Activated CD4-positive, alpha-beta T cell treated with anti-CD3 and anti-CD28 coated beads, Interleukin-2, amount 50 U/mL, for 24 hours (primary cell): ENCODE measurements at places on chromosomes 1 and 21.

GRCh38 chr1:36084497-36085115 lies 712 bp downstream of the TEKT2 start:
- no peak for DNase-seq

DNA sequence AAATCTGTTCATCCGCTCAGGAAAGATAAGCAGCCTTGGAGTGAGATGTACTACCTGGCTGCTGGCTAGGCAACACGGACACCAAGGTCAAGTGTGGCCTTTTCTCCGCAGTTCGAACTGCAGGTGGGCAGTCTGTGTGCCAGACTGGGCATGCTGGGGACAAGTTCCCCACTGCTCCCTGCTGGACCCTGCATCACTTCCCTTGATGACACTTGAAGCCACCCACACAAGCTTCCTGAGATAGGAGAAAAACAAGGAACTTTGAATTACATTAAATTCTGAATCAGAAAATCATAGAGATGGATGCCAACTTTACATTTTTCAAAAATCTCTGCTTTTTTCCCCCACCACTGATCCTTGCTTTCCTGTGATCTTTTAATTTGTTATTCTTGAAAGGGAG lies 38.3 kb downstream of the BEND5 start:
- no peak for DNase-seq

DNA sequence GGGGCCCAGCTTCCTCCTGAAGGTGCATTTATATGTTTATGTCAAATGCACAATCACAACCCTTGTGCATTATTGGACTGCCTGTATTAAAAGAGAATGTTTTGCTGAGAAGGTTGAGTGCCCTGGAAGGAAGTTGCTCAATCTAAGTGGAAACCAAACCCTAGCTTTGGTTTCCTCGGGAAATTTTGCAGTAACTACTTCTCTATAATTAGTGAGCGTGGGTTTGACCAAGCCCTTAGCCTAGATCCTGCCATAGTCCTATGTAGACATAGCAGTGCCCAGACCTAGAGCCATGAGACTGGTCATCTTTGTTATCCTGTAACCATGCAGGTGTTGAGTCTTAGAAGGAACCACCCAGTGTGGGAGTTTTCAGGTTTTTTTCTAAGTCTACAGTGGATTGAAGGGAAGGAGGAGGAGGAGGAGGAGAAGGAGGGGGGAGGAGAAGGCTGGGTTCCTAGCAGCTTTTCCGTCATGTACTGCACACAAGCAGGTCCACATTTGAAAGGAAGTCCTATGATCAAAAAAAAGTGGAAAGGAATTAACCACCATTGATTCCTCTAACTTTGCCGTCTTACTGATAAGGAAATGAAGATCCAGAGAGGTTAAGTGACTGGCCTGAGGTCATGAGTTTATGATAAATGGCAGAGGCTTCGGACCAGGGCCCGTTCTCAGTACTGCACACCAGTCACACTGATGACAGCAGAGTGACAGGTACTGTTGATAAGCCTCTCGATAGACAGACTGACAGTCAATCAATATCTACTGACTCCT lies 72.2 kb upstream of the LYST start:
- no peak for DNase-seq

- no peak for DNase-seq
These were observed 8.1 kb downstream of the TDRD5 start for GRCh38 chr1:179599623-179600249.

DNA sequence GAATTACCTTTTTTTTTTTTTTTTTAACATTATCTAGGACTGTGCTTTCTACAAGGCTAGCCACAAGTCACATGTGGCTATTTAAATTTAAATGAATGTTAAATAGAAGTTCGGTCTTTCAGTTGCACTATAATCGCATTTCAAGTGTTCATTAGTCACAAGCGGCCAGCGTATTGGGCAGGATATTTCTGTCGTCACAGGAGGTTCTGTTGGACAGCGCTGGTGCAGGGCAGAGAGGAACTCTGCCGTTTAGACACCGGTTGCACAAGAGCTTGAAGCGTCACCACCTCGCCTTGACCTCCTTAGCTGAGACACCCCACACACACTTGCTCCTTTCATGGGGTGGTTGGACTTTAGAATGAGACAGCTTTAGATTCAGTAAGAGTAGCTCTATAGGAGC lies 64.1 kb downstream of the BACE2 start:
- no peak for DNase-seq

DNA sequence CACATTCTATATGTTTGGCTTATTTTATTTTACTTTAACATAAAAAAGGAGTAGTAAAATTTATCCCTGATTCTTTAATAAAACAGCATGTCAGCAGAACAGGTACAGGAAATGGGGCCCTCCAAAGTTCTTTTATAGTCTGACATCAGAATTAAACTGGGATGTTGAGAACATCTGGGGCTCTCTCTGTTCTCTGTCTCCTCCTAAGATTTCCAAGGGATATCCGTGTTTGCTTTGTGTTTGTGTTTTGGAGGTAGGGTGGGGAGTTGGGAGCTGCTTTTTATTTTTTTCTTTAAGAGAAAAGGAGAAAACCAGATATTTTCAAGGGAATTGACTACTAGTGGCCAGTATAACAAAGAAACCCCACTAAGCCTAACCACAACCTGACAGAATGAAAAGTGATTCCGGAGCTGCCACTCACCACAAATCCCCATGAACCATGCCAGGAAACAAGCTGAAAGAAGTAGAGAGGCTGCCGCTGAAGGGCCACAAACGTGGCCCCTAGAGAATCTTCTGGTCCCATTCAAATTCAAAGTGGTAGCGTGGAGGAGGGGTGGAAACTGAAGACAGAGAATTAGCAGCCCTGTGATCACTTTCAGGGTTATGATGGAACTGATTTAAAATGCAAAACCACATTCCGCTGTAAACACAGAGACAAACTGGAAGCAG lies 369.6 kb upstream of the ADGRL2 start:
- DNase-seq, result no peak

DNA sequence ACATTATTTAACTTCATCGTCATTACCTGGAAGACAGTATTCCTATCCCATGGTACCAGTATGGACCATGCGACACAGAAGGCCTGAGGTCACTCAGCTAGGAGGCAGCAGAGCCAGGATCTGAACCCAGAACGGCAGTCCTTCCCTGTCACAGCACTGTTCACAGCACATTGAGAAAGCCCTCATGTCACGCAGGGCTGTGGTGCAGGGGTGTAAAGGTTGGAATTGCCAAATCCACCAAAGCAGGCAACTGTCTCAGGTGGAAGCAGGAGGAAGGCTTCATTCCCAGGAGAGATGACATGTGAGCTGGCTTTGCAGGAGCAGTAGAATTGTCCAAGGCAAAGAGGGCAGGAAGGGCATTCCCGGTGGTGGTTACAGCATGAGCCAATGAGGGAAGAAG lies 9.9 kb upstream of the TTC22 start:
- no peak for DNase-seq

DNA sequence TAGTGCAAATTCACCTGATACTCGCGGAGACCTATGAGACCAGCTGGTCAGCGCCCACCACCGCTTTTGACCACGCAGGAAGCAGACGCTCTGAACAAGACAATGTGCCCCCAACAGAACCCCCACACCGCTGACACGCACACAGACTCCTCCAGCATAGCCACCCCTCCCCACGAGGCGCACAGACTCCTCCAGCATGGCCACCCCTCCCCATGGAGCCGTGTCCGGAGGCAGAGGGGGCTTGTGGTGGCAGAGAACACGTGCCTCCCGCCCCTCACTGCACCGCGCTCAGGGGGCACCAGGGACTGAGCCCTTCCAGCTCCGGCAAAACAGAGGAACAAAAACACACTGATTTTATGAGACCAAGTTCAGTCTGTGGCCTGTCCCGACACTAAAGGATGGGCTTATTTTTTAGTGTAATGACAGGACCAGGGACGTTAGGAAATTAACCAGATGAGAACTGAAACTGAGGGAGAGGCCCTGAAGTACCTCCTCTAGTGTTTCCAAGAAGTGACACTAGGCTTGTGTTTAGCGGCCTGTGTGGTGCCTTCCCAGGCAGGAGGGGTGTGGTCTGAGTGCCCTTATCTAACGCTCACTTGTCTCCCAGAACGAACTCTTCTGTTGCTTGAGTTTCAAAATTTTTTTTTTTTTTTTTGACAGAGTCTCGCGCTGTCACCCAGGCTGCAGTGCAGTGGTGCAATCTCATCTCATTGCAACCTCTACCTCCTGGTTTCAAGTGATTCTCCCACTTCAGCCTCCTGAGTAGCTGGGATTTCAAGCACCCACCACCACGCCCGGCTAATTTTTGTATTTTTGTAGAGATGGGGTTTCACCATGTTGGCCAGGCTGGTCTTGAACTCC lies 10.0 kb upstream of the AGPAT3 start:
- no peak for DNase-seq
